ENCODE measurements at places on chromosomes 12 and 14.

- no peak for DNase-seq
Observed at GRCh38 chr14:61280526-61281185, 482 bp downstream of the TMEM30B start.

GRCh38 chr14:79820866-79821535 lies 390.3 kb downstream of the DIO2 start:
- no peak for DNase-seq

GRCh38 chr12:34393821-34394150 lies 371.5 kb downstream of the ALG10 start:
- no peak for DNase-seq

GRCh38 chr14:96629558-96630222 lies 127.5 kb downstream of the PAPOLA start:
- DNase-seq = no peak

DNA sequence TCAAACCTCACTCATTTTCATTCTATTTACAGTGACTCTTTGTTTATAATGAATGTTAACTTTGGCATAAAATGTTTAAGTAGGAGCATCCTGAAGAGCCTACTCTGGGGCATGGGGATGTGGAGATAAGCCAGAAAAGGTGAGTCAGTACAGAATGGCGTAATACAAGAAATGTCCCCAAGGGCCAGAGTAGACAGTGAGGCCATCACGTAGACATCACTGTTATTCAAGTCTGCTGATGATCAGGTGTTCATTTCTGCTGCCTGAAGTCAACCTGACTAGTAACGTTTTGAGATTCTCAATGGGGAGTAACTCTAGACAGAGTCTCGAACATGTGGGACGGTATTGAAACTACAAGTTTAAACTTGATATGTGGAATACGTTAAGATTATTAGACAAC lies 47.6 kb upstream of the PKP2 start:
- DNase-seq = no peak

GRCh38 chr14:101221549-101222160 lies 318.1 kb upstream of the RTL1 start:
- DNase-seq = no peak

DNA sequence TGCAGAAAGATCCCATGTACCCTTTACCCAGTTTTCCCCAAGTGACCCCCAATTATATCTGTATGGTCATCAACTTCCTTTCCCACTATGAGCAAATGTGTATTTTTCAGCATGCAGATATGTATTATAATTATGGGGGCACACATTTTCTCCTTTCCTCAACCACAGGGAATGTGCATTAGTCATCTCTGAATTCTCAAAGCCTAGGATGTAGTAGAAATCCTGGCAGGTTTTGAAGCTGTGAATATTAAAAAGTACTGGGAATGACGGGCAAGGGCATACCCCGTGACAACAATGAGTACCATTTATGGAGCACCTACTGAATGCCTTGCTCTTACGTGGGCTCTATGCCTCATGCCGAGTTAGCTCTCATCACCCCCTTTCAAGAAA lies 71.5 kb downstream of the VWF start:
- DNase-seq = no peak

All from spinal cord (tissue), 10 donors.